ENCODE measurements at places on chromosomes 12 and 14.

DNA sequence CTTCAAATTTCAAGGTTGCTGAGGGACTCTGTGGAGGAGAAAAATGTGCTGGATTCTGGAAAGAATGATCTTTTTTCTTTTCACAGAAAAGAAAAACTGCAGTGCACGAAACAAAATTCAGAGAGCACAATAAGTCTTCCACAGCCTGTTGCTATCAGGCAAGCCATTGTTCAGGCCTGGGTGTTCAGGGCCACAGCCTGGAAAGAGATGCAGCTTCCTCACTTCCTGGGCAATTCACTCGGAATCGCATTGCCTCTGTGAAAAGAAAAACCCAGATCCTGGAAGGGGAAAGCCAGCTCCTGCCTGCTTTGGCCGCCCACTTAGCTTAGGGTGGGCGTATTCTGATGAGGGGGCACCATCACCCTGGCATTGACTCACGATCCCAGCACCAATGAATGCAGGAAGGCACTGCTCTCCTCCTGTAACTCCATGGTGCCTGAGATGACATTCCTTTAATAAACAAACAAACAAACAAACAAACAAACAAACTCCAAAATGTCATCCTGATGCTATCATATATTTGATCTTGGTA, 863.9 kb downstream of the BCL11B start:
- no peak for DNase-seq
- H3K27me3 ChIP-seq: no peaks in the 10 kb centered on the region
- no peaks in the 10 kb centered on the region for H3K36me3 ChIP-seq

- no peaks in the 10 kb centered on the region for H3K36me3 ChIP-seq
- H3K27ac ChIP-seq: no peak overlapping the region
- DNase-seq: peak; percentile 79
- peaks cover 19% of the 10 kb centered on the region for H3K4me1 ChIP-seq
- no peaks in the 10 kb centered on the region for H3K27me3 ChIP-seq
Observed at GRCh38 chr14:49464885-49465284, 121.3 kb downstream of the RPS29 start.

DNA sequence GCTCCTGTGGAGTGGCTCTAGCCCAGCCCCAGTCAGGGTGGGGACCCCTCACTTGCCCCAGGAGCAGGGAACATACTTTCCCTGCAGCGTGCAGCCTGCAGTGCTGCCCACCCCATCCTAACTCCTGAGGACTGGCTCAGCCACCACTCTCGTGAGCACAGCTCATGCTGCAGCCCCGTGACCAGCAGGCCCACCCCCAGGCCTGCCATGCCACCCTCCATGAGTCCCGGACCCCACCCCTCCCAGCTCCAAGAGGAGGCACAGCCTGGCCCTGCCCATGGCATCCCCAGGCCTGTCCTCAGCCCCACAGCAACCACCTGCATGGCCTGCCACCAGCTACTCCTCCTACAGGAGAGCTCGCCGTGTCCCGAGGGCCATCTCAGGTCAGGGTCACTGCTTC, 3.9 kb upstream of the JAG2 start:
- H3K36me3 ChIP-seq: no peaks in the 10 kb centered on the region
- no peak overlapping the region for H3K27ac ChIP-seq
- no peaks in the 10 kb centered on the region for H3K4me1 ChIP-seq
- no peak for DNase-seq
- peaks cover 11% of the 10 kb centered on the region for H3K27me3 ChIP-seq

- no peaks in the 10 kb centered on the region for H3K27me3 ChIP-seq
- H3K36me3 ChIP-seq: no peaks in the 10 kb centered on the region
- 0 out of 2 replicates have a peak, but pooled peaks cover 7% of the 10 kb centered on the region for H3K4me1 ChIP-seq
- H3K4me3 ChIP-seq: no peak overlapping the region
- no peak overlapping the region for H3K27ac ChIP-seq
- DNase-seq: no peak
Observed at GRCh38 chr12:108507971-108508642, 7.0 kb upstream of the FICD start.

DNA sequence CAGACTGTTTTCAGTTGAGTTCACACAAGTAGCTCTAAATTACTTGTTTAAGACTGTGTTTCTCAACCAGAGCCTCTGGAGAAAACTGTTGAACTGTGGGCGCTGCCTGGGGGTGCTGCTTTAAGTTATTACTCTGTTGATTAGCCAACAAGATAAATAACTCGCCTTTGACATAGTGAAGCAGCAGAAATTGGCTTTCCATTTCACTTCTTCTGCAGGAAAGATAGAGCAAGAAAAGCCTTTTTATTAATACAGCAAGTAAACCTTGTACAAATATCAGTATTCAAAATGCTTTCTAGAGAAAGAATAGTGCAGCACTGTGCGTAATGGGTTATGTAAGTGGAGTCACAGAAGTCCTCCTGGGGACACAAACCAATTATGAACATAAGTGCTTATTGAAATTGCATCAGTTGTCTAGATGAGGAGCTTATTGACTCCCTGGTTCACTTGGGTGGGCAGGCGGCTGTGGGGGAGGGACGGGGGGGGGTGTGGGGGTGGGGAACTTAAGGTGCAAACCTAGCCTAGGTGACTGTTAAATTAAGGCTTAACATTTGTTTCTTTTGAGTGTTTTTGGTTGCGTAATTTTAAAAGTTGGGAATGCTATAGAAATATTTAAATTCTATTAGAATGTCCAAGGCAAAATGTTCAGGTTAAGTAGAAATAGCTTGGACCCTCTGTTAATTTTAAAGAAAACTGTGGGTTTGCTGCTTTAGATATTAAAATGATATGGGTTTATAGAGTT, 6.3 kb downstream of the FRS2 start:
- H3K27ac ChIP-seq: no peak overlapping the region
- no peak for DNase-seq
- no peaks in the 10 kb centered on the region for H3K36me3 ChIP-seq
- H3K4me1 ChIP-seq: peaks cover 42% of the 10 kb centered on the region

DNA sequence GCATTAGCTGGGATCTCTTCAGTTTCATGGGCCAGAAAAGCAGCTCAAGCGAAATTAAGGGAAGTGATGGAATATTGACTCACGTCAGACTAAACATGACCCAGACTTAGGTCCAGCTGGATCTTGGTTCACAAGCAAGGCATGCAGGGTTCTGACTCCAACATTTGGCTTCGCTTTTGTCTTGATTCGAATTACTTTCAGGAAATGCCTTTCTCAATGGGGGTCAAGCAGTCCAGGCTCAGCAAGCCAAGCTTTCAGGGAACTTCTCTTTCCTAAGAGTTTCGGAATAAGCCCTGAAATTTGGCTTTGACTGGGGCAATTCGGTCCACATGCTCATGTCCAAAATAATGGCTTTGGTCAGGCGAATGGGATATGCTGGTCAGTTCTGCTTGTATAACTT, 678.7 kb upstream of the TMEM132C start:
- peaks cover 35% of the 10 kb centered on the region for H3K4me1 ChIP-seq
- H3K27ac ChIP-seq: peak overlapping the region; percentile 42
- no peak overlapping the region for H3K4me3 ChIP-seq
- H3K27me3 ChIP-seq: no peaks in the 10 kb centered on the region
- DNase-seq: peak; percentile 27

All from GM23338 (cell line).